Activated T-cell treated with anti-CD3 and anti-CD28 coated beads for 24 hours (primary cell): ENCODE measurements at places on chromosomes 3 and 15.
A peak's percentile ranks its signal among the peaks of the same experiment; 100 is the strongest.

DNA sequence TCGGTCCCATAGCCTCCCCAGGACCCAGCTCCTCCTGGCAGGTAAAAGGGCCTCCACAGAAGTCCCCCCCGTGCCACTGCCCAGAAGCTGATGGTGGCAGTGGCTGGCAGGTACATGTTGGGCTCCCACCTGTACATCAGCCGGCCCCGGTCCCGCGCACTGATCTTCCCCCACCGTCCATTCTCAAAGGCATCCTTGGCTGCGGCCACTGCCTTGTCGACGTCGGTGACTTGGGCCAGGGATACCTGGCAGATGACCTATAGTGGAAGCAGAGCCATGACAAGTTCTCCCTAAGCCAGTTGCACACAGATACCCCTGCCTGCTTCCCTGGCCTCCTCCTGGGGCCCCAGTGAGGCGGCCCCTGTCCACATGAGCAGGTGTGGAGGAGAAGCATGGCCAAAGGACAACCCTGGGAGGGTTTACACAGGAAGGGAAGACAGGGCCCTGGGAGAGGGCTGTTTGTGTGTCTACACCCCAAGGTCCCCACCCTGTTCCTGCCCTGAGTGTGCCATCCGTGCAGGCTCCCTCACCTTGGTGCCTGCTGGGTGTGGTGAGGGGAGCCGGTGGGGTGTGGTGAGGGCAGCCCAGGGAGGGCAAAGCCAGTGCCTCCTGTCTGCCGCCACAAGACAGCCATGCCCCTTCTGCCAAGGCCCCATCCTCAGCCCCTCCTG is 44.8 kb downstream of the ALDH1L1 start:
- DNase-seq: no peak

DNA sequence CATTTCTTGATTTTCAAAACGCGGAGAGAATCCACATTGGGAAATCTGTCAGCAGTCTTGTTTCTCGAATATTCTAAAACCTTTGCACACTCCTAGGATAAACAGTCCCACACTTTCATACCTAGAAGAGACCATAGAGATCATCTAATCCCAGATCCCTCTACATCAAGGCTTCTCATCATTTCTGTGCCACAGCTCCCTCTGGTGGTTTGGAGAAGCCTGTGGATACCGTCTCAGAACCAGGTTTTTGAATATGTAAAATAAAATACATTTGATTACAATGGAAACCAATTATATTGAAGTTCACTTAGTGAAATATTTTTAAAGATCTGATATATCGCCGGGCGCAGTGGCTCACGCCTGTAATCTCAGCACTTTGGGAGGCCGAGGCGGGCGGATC is 211.9 kb upstream of the GOLGA6L4 start:
- no peak for DNase-seq

DNA sequence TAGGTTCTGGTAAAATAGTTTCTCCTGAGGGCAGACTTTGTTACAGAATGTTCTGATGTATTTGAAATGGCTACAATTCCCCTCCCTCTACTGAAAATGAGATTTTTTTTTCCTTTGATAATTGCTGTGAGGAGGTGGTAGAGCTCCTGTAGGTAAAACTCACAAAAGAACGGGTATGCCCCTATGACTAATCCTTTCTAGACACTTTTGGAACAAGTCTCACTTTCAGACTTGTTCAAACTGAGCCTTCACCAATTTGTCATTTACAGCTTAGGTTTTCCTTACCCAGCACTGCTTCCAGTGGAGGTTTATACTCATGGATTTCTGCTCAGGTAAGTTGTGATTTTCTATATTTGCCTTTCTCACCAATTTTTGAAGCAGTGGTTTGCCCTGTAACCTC is 115.6 kb downstream of the NLGN1 start:
- no peak for DNase-seq

DNA sequence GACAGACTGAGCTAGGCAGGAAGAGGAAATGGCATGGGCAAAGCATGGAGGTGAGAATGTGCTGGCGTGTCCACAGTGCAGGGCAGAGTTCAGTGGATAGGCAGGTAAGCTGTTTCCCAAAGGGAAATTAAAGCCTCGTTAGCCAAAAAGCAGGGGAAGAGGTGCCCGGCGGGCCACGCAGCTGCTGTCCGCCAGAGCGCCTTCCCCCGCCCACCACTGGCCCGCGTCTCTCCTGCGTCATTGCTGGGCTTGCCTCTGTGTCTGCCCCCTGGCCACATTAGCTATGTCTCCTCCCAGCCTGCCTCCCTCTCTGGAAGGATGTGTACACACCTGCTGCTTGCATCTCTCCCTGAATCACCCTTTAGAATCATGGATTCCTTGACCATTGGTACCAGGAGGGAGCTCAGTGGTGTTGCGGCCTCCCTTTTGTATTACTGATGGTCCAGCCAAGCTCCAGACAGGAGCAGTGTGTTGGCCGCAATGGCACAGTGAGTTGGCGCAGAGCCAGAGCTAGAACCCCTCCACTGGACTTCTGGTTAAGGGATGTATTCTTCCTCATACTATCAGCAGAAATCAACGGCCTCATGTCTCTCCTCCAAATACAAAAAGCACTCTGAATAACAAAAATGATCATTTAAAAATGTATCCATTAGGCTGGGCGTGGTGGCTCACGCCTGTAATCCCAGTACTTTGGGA is 26.6 kb downstream of the SLC28A1 start:
- DNase-seq: no peak

DNA sequence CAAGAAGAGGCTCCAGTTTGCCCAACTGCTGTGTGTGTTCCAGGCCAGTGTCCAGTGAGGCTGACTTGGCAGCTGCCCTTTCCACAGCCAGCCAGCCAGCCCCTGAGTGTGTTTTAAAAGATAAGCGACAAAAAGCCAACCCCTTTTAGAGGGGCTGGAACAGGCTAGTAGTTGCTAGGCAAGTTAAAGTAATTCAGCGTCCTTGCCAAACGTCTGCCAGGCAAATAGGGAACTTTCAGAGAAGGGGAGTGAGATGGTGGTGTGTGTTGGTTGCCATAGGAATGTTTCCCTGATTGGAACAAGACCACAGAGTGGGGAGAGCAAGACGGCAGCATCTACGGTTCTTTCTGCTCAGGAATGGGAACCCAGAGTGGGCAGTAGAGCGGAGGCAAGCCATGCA is 86.3 kb downstream of the TMEM108 start:
- DNase-seq: no peak

GRCh38 chr3:177427540-177427939 is 230.3 kb upstream of the TBL1XR1 start:
- no peak for DNase-seq

- no peak for DNase-seq
These were observed 145.8 kb upstream of the CHRM5 start for GRCh38 chr15:33822479-33822878.

GRCh38 chr15:65132878-65133547 is 595 bp downstream of the PDCD7 start:
- DNase-seq: peak; percentile 4

DNA sequence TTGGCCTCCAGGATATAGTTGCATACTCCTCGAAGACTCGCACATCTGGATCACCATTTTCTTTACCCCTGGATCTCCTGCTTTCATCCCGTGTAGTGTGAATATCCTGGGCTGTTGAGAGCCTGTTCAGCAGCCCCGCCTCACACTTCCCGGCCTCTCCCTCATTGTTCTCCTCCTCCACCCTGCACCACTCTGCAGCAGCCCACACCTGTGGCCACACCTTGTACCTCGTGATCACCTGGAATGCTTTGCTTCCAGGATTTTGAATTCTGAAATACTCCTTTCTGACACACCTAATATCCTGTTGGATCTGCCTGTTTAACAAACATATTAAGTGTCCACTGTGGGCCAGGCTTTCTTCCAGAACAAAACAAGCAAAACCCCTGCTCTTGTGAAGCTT is 14.4 kb downstream of the ABHD17C start:
- DNase-seq: no peak

DNA sequence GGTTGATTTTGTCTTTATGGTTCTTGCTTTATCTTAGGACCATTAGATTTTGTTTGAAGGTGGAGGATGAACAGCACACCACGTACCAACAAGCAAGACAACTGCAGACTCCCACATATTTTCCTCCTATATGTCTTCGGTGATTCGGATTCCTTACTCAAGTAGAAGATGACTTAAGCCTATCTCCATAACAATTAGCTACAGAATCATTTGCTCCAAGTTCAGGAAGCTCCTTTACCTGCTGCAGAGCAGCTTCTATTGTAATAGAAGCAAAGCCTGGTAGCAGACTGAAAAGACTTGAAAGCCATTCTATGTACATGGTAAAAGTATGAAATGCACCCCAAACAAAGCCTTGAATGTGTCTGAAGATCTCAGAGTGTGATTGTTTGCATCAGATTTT is 229.0 kb downstream of the SOX2 start:
- DNase-seq: no peak

DNA sequence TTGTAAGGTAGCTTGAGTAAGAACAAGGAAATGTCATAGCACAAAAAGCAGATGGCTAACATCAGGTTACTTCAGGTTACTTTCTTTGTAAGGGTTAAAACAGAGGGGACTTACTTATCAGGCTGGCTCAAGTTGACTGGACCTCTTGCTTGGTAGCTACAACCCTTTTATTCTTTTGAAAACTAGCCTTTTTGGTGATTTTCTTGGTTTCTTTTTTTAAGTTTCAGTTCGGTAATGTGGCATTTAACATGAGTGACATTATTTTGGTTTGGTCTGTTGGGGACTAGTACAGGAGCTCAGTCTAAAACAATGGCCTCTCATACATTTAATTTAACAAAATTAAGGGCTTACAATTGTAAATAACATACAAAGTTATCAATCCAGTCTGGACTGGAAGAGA is 621.4 kb downstream of the OTOL1 start:
- DNase-seq: no peak

DNA sequence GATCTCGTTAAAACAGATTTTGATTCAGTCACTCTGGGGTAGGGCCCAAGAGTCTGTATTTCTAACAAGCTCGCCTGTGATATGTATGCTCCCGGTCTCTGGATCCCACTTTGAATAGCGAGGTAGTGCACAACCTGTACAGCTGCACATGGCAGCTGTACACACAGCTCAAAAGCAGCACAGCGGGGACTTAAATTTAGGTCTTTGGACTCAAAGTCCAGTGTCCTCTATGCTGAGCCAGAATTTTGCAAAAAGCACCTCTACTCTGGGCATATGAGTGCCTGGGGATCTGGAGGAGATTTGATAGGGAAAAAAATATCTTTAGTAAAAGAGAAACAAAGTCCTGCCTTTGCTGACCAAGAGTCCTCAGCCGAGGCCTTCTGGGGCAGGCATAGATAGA is 83.1 kb downstream of the HMG20A start:
- no peak for DNase-seq

DNA sequence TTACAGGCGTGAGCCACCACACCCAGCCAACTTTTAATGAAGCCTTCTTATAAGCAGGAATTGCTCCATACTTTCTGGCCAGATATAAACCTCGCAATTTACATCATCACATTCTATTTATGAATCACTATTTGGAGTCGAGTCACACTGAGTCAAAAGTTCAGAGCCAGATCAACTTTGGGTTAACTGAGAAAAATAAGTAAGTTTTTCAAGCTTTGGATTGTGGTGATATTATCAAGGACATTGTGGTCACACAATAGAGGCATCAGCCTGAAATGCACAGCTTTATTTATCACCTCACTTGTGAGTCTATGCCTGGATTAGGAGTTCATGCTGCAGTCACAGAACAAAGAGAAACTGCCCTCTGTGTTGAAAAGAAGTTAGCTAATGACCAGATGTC is 1163.5 kb downstream of the ROBO1 start:
- no peak for DNase-seq

- no peak for DNase-seq
These were observed 6.9 kb downstream of the PLCH1 start for GRCh38 chr3:155737844-155738460.

- DNase-seq: no peak
These were observed 658.2 kb upstream of the LMCD1 start for GRCh38 chr3:7843441-7843840.

GRCh38 chr15:26443321-26443720 is 329.5 kb downstream of the GABRB3 start:
- DNase-seq: no peak

- no peak for DNase-seq
These were observed 630 bp downstream of the LXN start for GRCh38 chr3:158671821-158672214.

DNA sequence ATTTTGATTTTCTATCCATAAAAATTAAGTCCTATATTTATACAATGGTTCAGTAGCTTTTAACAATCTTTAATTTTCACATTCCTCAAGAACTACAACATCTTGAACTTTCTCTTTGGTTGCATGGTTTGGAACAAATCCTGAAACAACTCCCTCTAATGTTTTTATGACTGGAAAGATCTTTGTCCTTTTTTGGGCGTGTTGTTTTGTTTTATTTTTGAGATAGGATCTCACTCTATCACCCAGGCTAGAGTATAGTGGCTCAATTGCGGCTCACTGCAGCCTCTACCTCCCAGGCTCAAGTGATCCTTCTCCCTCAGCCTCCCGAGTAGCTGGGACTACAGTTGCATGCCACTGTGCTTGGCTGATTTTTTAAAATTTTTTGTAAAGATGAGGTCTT is 4.0 kb downstream of the STX19 start:
- DNase-seq: no peak

GRCh38 chr15:64634027-64634426 is 141.4 kb downstream of the RBPMS2 start:
- peak; percentile 16 for DNase-seq

GRCh38 chr3:149832086-149832485 is 19.1 kb downstream of the RNF13 start:
- no peak for DNase-seq

GRCh38 chr3:48927928-48928327 is 9.3 kb downstream of the ARIH2 start:
- DNase-seq: no peak

- no peak for DNase-seq
These were observed 65.6 kb upstream of the POLG start for GRCh38 chr15:89400116-89400781.

GRCh38 chr3:104717828-104718196 is 648.9 kb upstream of the ALCAM start:
- no peak for DNase-seq

- no peak for DNase-seq
These were observed 239.7 kb downstream of the UBE2E2 start for GRCh38 chr3:23442598-23443383.

DNA sequence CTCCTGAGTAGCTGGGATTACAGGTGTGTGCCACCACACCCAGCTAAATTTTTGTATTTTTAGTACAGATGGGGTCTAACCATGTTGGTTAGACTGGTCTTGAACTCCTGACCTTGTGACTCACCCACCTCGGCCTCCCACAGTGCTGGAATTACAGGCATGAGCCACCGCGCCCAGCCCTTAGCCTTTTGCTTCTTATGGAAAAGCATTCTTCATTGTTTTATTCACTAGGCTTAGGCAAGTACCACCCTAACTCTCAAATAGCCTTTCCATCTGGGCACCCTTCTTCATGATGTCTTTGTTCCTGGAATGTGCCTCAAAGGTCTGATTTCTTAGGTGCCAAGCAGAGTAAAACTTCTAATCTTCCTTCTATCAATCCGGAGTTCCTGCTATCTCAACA is 641.8 kb downstream of the FHIT start:
- DNase-seq: no peak
